Fibroblast of villous mesenchyme (primary cell): ENCODE measurements at places on chromosomes 3 and 15. TPM values are rescaled to one million over a fixed set of nuclear protein-coding genes. Genes with fewer than 3 reads are reported as not detected.
A peak's percentile ranks its signal among the peaks of the same experiment; 100 is the strongest.

Gene PDZRN3
- 32.5 and 33.7 TPM in 2 replicates for total RNA-seq

Gene ZBTB47
- total RNA-seq, result 25.4 and 25.9 TPM in 2 replicates

Gene TRIP4
- total RNA-seq, result 10.8 and 11.6 TPM in 2 replicates

Gene ZMYND10
- total RNA-seq, result 0.97 and 1.3 TPM in 2 replicates

Gene GABPB1
- total RNA-seq, result 33.8 and 44.9 TPM in 2 replicates

Gene CCDC12
- 18.6 and 25.4 TPM in 2 replicates for total RNA-seq

Gene TMEM207
- total RNA-seq, result not detected in 2 replicates

Gene PLSCR5
- total RNA-seq, result not detected in 2 replicates

Gene FRMD5
- total RNA-seq, result 1.3 and 1.9 TPM in 2 replicates

Gene CPEB1
- total RNA-seq, result 3.9 and 7.1 TPM in 2 replicates

Gene CD80
- total RNA-seq, result not detected in 2 replicates

DNA sequence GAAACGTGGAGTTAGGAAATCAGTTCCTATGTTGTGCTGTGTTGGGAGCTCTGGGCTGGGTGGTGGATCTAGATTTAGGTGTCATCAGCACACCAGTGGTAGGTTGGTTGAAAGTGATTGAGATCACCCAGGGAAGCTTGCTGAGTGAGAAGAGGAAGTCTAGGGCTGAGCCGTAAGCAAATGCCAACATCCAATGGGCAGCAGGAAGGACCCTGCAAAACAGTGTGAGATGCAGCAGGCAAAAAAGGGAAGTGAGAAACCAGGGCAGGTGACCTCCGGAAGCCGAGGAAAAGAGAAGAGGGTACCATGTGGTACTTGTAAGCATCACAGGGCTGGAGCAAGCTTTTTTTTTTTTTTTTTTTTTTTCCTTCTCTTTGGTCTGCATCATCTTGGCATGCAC, 15.9 kb upstream of the COPG1 start:
- DNase-seq, result no peak

DNA sequence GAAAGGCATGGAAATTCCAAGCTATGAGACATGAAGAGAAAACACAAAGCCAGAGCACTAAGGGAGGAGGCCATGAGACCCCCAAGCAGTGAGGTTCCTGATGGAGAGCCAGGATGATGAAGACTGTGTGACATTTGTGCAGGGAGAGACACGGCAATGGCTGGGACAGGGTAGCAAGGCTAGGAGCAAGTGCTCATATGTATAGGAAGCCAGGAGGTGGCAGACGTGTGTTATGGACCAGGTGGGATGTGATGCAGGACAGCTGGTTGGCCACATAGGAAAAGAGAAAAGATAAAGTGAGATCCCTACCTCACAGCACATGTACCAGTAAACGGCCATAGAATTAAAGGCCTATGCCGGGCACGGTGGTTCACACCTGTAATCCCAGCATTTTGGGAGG, 112.7 kb downstream of the APBA2 start:
- no peak for DNase-seq

- peak; percentile 54 for DNase-seq
Observed at GRCh38 chr15:78878356-78878755, 5.7 kb downstream of the MORF4L1 start.

DNA sequence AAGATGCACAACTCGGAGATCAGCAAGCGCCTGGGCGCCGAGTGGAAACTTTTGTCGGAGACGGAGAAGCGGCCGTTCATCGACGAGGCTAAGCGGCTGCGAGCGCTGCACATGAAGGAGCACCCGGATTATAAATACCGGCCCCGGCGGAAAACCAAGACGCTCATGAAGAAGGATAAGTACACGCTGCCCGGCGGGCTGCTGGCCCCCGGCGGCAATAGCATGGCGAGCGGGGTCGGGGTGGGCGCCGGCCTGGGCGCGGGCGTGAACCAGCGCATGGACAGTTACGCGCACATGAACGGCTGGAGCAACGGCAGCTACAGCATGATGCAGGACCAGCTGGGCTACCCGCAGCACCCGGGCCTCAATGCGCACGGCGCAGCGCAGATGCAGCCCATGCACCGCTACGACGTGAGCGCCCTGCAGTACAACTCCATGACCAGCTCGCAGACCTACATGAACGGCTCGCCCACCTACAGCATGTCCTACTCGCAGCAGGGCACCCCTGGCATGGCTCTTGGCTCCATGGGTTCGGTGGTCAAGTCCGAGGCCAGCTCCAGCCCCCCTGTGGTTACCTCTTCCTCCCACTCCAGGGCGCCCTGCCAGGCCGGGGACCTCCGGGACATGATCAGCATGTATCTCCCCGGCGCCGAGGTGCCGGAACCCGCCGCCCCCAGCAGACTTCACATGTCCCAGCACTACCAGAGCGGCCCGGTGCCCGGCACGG, 991 bp downstream of the SOX2 start:
- no peak for DNase-seq

- DNase-seq, result peak; percentile 33
Observed at GRCh38 chr3:156729460-156730179, 55.2 kb downstream of the TIPARP start.

GRCh38 chr15:89374086-89374981, 39.7 kb upstream of the POLG start:
- no peak for DNase-seq

- no peak for DNase-seq
Observed at GRCh38 chr15:47184908-47185801, 532.1 kb upstream of the SEMA6D start.

DNA sequence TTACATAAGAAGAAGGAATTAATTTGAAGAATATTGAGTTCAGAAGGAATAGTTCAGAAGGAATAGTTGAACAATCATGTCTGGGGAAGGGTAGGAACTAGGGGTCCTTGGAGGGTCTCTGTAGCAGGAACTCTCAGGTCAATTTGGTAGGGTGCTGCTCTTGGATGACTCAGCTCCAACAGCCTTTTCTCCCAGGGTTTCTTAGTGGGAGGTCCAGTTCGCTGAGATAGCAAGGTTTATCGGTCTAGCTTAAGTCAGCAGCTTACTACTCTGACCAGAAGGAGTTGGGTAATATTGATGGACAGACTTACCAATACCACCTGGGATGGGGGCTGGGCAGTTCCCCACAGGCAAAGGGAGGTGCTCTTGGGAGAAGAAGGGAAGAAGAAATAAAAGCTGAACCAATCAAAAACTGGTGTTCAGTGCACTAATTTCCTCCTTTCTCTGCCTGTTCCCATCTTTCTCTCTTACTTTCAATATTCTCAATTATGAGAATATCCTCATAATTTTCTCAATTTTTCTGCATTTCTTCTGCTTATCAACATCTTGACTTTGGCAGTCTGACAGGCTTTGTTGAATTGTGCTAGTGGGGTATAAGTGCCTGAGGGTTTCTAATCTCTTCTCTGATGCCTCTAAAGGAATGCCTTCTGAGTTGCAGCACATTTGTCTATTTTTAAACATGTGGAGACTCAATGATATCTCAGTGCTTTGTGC, 14.4 kb upstream of the MITF start:
- peak; percentile 85 for DNase-seq

- DNase-seq, result no peak
Observed at GRCh38 chr3:24591191-24591590, 96.5 kb upstream of the THRB start.

DNA sequence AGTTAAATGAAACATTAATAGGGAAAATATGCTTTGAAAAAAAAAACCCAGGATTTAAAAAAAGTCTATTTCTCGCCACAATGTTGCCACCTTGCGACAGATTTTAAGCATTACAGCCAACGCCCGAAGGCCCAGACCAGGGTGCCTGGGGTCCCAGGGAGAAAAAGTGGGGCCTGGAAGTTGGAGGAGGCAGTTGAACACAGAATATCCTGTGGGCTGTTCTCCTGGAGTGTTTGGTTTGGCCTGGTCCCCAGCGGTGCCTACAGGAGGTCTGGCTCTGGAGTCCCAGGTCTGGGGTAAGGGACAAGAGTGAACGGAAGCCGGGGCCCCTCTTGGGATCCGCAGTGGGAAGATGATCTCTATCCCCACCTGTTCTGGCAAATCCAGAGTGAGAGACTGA, 3.4 kb downstream of the RNU6-1 start:
- DNase-seq, result peak; percentile 44

- DNase-seq, result peak; percentile 11
Observed at GRCh38 chr15:97961067-97961954, 808 bp downstream of the ARRDC4 start.

- peak; percentile 46 for DNase-seq
Observed at GRCh38 chr15:42084465-42085235, 9.7 kb downstream of the PLA2G4D start.

- DNase-seq, result peak; percentile 86
Observed at GRCh38 chr3:194575484-194576210, 57.6 kb downstream of the TMEM44 start.

- no peak for DNase-seq
Observed at GRCh38 chr3:38577371-38578080, 72.0 kb downstream of the SCN5A start.

- DNase-seq, result no peak
Observed at GRCh38 chr3:196049653-196050052, 32.2 kb downstream of the TFRC start.

DNA sequence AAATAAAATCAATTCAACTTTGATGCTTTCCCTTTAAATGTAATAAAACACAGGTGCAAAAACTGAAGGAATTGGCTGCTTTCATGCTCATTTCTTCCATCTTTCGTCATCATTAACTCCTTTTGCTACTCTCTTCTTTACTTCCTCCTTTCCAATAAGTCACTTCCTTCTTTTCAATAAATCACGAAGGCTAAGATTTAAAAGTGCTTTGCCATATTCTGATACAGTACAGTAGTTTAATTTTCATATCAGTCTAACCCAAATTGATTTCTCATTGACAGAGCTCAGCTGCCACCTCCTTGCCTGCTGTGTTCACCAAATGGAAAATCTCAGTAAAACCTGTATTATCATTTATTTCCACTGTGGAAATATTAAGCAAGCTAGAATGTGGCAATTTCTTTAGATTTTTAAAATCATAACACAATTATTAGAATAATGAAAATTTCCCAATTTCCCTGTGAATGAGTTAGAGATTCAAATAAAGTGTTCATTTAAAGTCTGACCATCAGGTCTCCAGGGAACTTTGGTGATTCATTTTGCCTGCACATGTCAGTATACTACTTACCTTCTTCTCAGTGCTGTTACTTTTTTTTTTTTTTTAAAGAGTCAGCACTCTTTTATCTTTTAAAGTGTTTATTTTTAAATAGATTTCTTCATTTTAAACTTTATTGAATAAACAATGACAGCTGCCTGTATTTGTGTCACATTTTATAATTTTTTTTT, 41.6 kb downstream of the NANOGP8 start:
- no peak for DNase-seq
